ENCODE measurements at places on chromosomes 1 and 21.

DNA sequence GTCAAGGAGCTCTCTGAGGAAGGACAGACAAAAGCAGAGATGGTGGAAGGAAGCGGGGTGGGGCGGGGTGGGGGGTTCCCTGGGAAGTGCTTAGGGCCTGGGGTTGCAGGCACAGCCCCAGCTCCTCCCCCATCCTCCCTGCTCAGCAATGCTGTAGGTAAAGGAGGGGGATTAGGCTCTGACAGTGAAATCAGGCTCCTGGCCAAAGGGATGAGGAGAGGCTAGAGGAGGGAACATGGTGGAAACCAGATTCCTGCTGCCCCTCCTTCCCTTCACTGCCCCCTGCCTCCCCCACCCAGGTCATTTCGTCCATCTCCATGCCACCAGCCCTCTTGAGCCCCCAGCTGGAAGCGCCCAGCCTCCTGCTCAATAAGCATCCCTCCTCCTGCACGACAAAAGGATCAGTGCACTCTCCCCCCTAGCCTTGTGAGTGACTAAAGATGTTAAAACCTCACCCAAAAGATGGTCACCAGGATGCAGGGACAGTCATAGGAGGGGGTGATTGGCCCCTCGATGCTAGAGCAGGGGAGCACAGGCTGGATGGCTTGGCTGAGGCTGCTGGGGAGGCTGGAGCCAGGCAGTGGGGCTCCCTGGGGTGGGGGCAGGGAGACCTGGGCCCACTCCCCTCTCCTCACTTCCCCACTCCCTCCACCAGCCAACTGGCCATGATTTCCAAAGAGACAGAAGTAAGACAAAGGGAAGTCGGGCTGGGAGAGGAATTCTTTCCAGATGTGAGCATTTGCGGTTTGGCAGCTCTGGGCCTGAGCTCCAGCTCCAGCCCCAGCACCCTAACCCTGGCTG is 2.2 kb upstream of the CRABP2 start:
- DNase-seq: no peak

GRCh38 chr1:110476028-110476765 is 25.2 kb downstream of the PROK1 start:
- no peak for DNase-seq

GRCh38 chr1:227042292-227042691 is 102.2 kb downstream of the COQ8A start:
- DNase-seq: no peak

GRCh38 chr1:22053861-22054770 is 1.6 kb downstream of the CDC42 start:
- DNase-seq: no peak

DNA sequence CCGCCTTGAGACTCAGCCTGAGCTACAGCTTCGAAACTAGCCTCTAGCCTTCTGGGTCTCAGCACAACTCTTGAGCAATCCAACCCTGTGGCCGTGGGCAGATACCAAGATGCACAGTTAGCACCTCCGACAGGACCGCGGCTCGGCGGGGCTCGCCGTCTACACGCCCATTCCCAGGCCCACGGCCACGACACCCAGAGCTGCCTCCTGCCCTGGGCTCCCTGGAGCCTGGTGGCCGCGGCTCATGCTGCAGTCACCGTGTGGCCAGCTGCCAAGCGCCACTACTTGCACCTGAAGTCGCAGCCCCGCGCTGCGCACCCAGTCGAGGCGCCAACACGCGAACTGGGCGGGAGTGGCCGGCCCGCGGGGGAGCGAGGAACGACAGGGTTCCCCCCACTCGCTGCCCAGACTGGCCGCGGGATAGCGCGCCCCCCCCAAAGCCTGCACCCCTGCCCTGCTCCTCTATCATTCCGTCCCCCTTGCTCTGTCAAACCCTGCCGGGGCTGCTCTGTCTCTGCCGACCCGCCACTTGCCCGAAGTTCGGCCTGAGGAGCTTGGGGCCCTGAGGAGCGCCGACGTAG is 729 bp upstream of the CDCA8 start:
- DNase-seq: no peak

DNA sequence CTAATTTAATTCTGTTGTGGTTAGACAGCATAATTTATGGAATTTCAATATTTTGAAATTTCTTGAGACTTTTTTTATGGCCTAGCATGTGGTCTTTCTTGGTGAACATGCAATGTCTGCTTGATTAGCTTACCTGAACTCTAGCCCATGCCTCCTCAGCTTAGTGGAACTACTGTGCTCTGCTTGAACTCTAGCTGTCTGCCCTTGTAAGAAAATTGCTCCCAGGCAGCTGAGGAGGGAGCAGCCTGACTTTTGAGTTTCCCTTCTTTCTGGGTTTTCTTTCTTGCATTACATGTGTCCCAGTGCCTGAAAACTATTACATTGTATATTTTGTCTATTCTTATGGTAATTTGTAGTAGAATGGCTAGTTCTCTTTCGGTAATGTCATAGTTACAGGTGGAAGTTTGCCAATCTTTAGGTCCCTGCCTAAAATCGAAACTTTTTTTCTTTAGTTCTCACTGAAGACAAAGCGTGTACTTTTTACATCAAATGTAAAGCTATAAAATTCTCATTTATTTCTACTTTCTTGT is 105.3 kb downstream of the MAST2 start:
- DNase-seq: no peak

DNA sequence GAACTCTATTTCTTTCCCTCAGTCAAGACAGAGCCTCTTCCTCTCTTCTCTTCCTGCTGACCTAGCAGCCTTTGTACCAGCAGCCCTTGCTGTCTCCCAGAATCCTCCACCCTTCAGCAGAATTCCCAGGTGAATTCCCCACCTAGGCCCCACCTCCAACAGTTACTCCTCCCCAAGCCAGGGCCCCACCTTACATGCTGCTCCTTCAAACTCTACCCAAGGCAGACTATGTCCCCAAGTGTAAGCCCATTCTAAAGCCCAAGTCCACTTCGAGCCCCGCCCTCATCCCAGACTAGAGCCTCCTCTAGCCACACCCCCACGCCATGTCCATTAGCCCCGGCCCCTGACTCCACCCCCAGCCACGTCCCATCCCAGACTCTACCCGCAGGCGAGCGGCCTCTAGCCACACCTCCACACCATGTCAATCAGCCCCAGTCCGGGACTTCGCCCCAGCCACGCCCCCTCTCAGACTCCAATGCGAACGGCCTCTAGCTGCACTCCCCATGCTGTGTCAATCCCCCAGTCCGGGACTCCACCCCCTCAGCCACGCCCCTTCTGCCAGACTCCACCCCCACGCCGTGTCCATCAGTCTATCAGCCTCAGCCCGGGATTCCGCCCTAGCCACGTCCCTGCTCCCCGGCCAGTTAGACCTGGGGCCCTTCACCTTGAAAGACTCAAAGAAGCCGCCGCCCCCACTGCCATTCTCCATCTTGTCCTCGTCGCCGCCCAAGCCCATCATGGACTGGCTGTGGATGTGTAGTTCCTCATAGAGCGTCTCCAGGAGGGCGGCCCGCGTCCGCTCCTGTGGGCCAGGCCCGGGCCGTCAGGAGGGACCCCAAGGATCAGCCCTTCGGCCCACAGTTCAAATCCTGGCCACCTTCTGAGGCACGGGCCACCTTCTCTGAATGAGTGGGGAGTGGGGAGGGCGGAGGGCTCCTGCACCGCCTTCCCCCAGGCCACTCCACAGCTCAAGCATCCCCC is 61.3 kb downstream of the RAP1GAP start:
- DNase-seq: no peak

DNA sequence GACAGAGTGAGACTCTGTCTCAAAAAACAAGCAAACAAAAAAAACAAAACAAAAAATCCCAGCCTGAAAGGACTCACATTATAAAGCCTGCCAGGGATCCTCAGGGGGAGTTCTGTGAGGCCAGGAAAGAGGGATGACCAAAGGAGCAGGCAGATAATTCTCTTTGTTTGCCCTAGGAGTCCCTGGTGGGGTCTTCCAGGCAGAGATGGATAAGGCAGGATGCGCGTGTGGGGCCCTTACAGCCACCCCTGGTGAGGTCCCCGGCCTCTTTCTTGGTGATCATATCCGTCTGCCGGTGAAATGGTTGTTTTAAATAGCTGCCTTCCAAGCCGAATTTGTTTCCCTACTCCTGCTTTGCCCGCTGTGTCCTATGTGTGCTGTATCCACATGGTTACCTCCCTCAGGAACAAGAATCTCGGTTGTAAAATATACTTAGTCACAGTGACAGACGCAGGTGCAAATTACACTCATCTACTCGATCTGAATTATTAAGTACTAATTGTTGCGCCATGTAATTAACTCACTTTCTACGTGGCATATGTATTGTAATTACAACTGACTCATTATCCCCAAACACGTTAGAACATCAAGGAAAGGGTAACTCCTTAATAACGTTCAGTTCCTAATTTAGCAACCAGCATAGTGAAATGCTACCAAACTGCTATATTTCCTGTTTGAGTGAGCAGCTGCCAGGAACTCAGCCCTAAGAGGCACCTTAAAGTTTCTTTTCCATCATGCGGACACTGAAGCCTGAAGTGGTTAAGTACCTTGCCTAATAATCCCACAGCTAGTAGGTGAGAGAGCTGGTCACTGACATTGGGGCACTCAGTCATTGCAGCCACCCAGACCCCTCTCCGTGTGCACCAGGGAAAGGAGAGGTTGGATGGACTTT is 106.4 kb downstream of the ZSCAN20 start:
- DNase-seq: no peak

- no peak for DNase-seq
Measured at GRCh38 chr1:162359523-162360236, 17.0 kb downstream of the SPATA46 start.

DNA sequence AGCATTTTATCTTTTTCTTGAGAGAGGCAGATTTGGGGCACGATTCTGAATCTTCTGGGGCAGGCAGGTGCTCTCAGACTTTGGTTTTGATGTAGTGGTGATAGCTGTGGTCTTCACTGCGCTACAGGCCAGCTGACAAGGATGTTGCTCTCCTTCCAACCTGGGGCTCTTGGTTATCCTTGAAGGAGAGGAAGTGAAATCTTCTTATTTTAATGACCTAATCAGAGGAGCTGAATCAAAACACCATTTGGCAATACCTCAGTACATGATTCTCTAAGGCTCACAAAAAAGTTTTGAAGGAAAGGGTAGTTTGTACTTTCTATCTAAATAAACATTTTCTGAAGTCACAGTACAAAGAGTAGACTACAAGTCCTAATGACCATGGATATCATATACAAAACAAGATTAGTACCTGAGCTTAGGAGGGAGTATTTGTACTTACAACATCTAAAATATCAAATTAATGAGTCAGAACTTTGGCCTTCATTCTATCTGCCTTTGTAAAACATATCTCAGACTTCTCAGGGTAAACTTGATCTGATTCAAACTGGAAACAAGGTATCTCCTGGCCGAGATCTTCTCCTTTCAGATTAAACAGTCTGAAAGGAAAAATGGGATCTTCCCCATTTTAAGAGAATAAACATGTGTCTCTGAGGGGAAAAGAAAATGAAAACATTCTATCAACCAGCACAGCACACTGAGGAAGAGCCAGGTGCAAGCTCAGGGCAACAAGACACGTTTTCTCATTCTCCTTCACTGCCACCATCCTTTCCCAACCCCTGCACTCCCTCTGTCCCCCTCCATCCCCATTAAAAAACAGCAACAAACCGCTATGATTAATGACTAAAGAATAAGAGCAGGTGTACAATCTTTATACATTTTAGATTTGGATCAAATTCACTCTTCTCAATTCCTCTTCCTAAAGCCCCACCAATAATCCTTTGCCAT is 69.2 kb downstream of the SH3GLB1 start:
- DNase-seq: no peak

- no peak for DNase-seq
Measured at GRCh38 chr1:217899614-217900013, 268.5 kb downstream of the SPATA17 start.

GRCh38 chr1:47340227-47340626 is 6.6 kb downstream of the CMPK1 start:
- DNase-seq: no peak

DNA sequence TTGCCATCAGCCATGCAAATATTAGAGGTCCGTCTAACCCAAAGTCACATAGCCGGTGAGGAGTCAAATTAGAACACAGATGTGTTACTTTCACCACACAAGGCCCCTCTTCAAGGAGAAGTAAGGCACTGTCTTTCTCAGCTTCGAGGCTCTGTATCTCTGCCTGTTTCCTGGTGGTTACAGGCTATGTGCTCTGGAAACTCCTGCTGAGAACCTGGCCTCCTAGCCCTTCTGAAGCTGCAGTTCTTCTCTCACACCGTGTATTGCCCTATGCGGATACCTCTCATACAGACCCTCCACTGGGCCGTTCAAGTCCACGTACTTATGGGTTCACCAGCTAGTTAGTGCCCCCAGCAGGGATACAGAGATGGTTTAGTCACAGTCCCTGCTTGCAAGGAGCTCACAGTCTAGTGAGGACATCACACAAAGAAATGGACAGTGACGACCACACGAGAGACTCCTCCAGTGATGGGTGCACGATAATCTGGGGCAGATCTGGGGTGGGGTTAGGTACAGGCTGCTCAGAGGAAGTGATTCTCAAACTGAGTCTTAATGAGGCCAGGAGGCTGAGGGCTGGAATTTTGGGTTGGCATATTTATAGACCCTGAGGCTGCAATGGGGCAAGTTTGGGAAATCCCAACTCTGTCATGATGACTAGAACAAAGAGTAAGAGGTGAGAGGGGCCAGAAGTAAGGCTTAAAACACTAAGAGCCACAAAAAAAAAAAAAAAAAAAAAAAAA is 22.8 kb upstream of the ELOA start:
- no peak for DNase-seq

GRCh38 chr1:67333603-67334002 is 25.9 kb downstream of the IL12RB2 start:
- DNase-seq: no peak

DNA sequence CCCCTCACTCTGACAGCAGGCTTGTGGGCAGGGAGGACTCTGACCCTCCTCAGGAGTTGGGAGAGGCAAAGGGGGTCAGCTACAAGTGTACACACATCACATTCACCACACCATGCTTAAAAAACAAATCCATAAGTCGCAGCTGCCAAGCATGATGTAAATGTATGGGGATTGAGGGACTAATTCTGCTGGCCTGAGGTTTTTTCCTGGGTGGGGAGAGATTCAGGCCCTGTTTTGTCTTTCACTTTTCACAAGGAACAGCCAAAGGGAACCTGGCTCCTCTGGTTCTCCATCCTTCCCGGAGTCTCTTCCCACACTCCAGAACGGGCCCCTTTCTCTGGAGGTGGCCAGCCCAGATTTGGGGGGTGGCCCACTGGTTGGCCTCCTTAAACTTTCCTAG is 1.3 kb upstream of the MTARC2 start:
- DNase-seq: no peak

DNA sequence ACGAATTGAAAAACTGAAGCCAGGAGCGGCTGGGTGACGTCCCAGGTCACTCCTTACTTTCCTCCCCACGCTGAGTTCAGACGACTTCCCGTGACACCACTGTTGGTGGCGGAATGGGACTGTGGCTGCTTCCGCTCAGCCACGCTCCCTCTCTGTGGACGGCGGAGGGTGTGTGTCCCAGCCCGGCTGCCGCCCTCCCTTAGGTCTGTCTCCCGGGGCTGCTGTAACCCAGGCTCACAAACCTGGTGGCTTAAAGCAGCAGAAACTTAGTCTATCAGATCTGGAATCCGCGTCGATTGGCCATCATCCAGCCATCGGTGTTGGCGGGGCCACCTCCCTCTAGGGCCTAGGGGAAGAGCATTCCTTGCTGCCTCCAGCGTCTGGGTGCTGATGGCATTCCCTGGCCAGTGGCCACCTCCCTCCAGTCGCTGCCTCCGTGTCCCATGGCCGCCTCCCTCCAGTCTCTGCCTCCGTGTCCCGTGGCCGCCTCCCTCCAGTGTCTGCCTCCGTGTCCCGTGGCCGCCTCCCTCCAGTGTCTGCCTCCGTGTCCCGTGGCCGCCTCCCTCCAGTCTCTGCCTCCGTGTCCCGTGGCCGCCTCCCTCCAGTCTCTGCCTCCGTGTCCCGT is 17.5 kb downstream of the TRPM2 start:
- DNase-seq: no peak

- no peak for DNase-seq
Measured at GRCh38 chr1:223745731-223746130, 33.4 kb downstream of the CAPN2 start.

- no peak for DNase-seq
Measured at GRCh38 chr1:152169366-152170025, 10.5 kb upstream of the RPTN start.
